Mesothelial cell of epicardium (in vitro differentiated cells): ENCODE measurements at places on chromosomes 5 and 9. TPM values are rescaled to one million over a fixed set of nuclear protein-coding genes. Genes with fewer than 3 reads are reported as not detected.

ZNF658 gene
- total RNA-seq: 6.0 to 7.0 TPM (median 6.4 TPM) in 3 replicates

GHR gene
- total RNA-seq: 7.9 to 9.9 TPM (median 9.7 TPM) in 3 replicates

TEX48 gene
- not detected in 3 replicates for total RNA-seq

INSL6 gene
- total RNA-seq: not detected in 3 replicates

PPP3R2 gene
- total RNA-seq: 0.34 to 0.38 TPM (median 0.34 TPM) in 3 replicates

CTXN3 gene
- not detected in 3 replicates for total RNA-seq

GPR107 gene
- total RNA-seq: 67.4 to 68.5 TPM (median 68.0 TPM) in 3 replicates

- no peak overlapping the region for H3K4me3 ChIP-seq
- peaks cover 28% of the 10 kb centered on the region for H3K4me1 ChIP-seq
- DNase-seq: no peak
- H3K27me3 ChIP-seq: no peaks in the 10 kb centered on the region
- H3K36me3 ChIP-seq: no peaks in the 10 kb centered on the region
- peak overlapping the region; percentile 53 for H3K27ac ChIP-seq
Observed at GRCh38 chr5:124948754-124949275, 202.4 kb upstream of the ZNF608 start.

- H3K27me3 ChIP-seq: peaks cover 37% of the 10 kb centered on the region
- H3K4me3 ChIP-seq: no peak overlapping the region
- DNase-seq: no peak
- H3K4me1 ChIP-seq: peaks cover 7% of the 10 kb centered on the region
Observed at GRCh38 chr5:175808711-175809110, 62.7 kb upstream of the CPLX2 start.

DNA sequence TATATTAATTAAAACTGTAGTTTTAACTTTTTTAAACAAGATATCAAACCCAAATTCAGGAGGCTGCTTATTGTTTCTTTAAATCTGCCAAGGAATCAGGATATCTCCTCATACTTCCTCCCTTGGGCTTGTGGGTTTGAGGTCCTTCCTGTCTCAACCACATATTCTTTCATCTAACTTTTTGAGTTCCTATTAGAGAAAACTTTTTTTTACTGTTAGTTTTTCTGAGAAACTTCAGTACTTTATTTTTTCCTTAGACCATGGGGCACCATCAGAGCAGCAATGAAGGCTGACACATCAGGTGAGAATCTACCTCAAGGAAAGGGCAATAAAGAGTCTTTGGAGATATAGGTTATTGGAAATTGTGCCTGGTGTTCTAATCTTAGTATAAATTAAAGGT is 56.7 kb downstream of the TSSK1B start:
- no peaks in the 10 kb centered on the region for H3K27me3 ChIP-seq
- H3K4me1 ChIP-seq: peaks cover 18% of the 10 kb centered on the region
- no peaks in the 10 kb centered on the region for H3K36me3 ChIP-seq
- no peak for DNase-seq
- no peak overlapping the region for H3K27ac ChIP-seq

DNA sequence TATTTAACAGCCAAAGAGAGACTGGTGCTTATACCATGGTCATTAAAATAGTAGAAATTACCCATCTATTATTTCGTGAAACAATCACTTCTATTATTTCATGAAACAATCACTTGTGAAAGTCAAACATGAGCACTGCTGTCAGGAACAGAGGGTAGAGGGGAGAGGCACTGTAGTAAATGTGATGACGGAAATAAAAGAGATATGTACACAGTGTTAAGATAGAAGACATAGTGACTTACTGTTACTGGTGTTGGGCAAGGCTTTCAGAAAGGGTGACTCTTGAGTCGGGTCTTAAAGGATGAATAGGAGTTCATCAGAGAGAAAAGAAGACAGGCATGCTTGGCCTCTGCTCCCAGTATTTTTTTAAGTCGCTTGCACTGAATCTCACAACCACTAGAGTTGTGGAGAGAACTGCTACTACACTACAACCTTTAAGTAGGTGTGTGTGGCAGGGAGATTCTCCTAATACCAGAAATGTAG is 162.6 kb upstream of the GNA14 start:
- no peaks in the 10 kb centered on the region for H3K27me3 ChIP-seq
- peaks cover 19% of the 10 kb centered on the region for H3K36me3 ChIP-seq
- H3K4me3 ChIP-seq: no peak overlapping the region
- H3K27ac ChIP-seq: no peak overlapping the region
- H3K4me1 ChIP-seq: peaks cover 25% of the 10 kb centered on the region

DNA sequence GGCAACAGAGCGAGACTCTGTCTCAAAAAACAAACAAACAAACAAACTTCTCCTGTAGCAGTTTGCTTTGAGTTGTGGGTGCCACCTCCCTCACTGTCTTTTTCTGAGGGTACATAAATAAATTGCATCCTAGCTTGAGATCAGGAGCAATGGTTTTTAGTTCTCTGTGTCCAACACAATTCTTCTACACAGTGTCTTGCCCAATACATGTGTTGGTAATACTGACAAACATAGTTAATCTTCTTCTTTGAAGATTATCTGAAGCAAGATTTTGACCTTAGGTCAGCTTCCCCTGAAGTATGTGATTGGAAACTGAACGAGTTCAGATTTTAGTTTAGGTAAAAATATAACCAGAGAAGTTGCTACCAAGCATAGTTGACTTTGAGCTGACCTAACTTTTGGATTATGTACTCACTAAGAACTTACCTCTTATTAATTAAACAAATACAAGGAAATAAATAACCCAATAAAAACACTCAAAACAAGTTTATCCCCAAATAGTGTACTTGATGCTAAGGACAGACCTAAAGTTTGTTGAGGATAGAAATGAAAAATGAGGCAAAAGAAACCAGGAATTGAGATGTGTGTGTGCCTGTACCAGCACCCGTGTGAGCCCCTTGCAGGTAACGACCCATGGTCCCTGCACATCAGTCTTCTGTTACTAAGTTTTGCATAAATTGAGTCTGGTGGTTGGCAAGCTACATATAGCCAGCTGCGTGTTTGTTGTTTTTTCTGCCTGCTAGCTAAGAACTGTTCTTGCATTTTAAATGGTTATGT is 16.2 kb downstream of the TJP2 start:
- no peaks in the 10 kb centered on the region for H3K36me3 ChIP-seq
- H3K4me3 ChIP-seq: no peak overlapping the region
- H3K27ac ChIP-seq: peak overlapping the region; percentile 12
- H3K27me3 ChIP-seq: no peaks in the 10 kb centered on the region
- DNase-seq: no peak
- H3K4me1 ChIP-seq: peaks cover 44% of the 10 kb centered on the region

- no peaks in the 10 kb centered on the region for H3K4me1 ChIP-seq
- H3K27ac ChIP-seq: no peak overlapping the region
- no peak overlapping the region for H3K4me3 ChIP-seq
- H3K27me3 ChIP-seq: no peaks in the 10 kb centered on the region
- peaks cover 16% of the 10 kb centered on the region for H3K36me3 ChIP-seq
Observed at GRCh38 chr5:76652809-76653414, 29.7 kb upstream of the F2RL2 start.

- H3K27me3 ChIP-seq: no peaks in the 10 kb centered on the region
- no peak overlapping the region for H3K27ac ChIP-seq
Observed at GRCh38 chr5:125536582-125536981, 790.1 kb upstream of the ZNF608 start.

DNA sequence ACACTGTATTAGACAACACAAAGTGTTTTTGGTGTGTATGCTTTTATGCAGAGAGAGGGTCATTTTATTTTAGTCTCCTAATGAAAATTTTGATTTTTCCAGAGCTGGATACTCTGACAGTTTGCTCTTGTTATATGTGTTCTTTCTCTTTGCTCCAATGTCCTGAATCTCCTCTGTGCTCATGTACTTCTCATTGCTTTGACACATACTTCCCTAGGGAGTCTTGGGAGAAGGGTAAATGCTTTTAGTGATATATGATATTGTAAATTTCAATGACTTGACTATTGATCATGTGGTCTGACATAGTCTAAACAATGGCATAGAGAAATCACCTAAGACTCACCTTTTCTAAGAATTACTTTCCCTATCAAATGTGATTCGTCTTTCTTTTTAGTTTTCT is 972.6 kb upstream of the EDIL3 start:
- no peak overlapping the region for H3K27ac ChIP-seq
- H3K27me3 ChIP-seq: no peaks in the 10 kb centered on the region
- no peak overlapping the region for H3K4me3 ChIP-seq
- no peaks in the 10 kb centered on the region for H3K4me1 ChIP-seq
- no peak for DNase-seq
- no peaks in the 10 kb centered on the region for H3K36me3 ChIP-seq

GRCh38 chr9:113958556-113958955 is 82.4 kb downstream of the ZNF618 start:
- no peaks in the 10 kb centered on the region for H3K27me3 ChIP-seq
- peak overlapping the region; percentile 91 for H3K27ac ChIP-seq
- DNase-seq: no peak
- H3K4me3 ChIP-seq: no peak overlapping the region
- H3K36me3 ChIP-seq: peaks cover 9% of the 10 kb centered on the region
- H3K4me1 ChIP-seq: peaks cover 78% of the 10 kb centered on the region

GRCh38 chr5:162888268-162888667 is 549.1 kb upstream of the CCNG1 start:
- H3K36me3 ChIP-seq: no peaks in the 10 kb centered on the region
- no peaks in the 10 kb centered on the region for H3K27me3 ChIP-seq
- H3K4me3 ChIP-seq: no peak overlapping the region
- H3K4me1 ChIP-seq: no peaks in the 10 kb centered on the region
